Ascending aorta (tissue), 2 donors: ENCODE measurements at places on chromosomes 1 and 21.

DNA sequence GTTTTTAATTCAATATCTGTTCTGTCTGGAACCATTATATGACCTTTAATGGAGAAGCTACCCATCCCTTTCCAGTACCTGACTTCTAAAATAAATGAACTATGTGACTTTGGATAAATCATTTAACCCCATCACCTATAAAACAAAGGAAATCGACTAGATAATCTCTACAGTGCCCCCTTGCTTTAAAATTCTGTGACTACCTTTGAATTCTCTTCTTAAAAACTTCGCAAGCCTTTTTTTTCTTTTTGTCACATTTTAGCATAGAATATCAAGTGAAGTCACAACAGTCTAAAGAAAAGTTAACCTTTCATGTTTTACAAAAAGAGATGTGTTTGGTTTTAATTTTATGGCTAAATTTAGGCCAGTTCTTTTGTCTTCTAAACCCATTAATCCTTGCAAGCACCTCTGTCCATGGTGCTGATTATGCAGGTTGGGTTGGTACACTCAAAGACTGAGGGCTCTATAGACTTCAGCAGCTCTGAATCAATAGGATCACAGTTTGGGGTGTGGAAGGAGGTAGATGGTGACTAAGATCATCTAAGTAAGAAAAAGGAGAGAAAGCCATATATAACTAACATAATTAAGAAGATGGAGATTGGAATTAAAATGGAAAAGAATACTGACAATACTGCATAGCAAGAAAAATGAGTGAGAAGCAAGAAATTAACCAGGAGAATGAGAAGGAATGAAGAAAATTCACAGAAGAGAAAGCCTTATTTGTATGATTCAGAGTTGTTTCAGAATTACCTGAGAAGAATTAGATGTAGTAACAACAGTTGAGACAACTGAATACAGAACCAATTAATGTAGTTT is 59.2 kb downstream of the TBX15 start:
- H3K27ac ChIP-seq, result no peak overlapping the region
- no peaks in the 10 kb centered on the region for H3K4me1 ChIP-seq
- H3K4me3 ChIP-seq, result no peak overlapping the region
- H3K27me3 ChIP-seq, result no peaks in the 10 kb centered on the region

DNA sequence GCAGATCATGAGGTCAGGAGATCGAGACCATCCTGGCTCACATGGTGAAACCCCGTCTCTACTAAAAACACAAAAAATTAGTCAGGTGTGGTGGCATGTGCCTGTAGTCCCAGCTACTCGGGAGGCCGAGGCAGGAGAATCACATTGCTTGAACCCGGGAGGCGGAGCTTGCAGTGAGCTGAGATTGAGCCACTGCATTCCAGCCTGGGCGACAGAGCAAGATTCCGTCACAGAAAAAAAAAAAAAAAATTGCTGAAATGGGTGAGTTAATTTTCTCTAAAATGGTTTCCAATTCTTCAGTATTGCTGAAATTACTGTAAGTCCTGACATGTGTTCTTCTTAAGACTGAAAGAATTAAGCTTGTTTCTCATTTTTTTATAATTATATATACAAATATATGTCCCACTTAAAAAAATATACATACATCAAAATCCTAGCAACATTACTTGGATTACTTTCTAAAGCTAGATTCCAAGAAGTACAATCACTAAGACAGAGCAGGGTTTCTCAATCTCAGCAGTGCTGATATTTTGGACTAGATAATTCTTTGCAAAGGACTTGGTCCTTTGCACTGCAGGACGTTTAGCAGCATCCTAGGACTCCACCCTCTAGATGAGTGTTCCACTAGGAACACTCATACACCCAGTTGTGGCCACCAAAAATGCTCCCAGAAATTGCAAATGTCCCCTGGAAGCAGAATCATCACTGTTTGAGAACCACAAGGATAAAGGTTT is 24.8 kb downstream of the ZNHIT6 start:
- no peaks in the 10 kb centered on the region for H3K27me3 ChIP-seq
- no peaks in the 10 kb centered on the region for H3K4me1 ChIP-seq
- H3K36me3 ChIP-seq, result peaks cover 4% of the 10 kb centered on the region
- H3K27ac ChIP-seq, result no peak overlapping the region
- no peak for DNase-seq
- H3K4me3 ChIP-seq, result no peak overlapping the region

DNA sequence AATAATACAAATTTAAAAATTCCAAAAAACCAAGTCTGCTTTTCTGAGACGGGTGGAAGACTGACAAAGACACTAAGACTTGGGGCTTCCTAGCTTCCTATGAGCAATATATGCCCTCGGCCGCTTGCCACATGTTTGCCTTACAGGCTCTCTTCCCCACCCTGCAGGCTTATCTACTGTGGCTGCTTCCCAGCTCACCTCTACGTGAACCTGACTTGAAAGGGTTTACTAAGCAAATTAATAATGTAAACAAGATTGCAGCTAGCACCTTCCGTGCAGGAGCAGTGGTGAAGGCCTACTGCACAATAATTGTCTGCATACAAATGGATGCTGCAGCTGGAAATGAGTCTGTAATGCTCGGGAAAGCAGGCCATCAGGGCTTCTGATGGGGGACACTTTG is 152.9 kb upstream of the DAB1 start:
- H3K27ac ChIP-seq, result no peak overlapping the region
- no peaks in the 10 kb centered on the region for H3K4me1 ChIP-seq
- no peaks in the 10 kb centered on the region for H3K27me3 ChIP-seq
- no peak for DNase-seq

- no peaks in the 10 kb centered on the region for H3K27me3 ChIP-seq
- H3K4me1 ChIP-seq, result peaks cover 4% of the 10 kb centered on the region
- no peak overlapping the region for H3K4me3 ChIP-seq
- no peak overlapping the region for H3K27ac ChIP-seq
- H3K36me3 ChIP-seq, result no peaks in the 10 kb centered on the region
Observed at GRCh38 chr21:38699048-38699447, 106.7 kb upstream of the ETS2 start.

- H3K4me3 ChIP-seq, result peak overlapping the region; percentile 38
- DNase-seq, result no peak
Observed at GRCh38 chr1:220884109-220884980, 5.1 kb downstream of the HLX start.

DNA sequence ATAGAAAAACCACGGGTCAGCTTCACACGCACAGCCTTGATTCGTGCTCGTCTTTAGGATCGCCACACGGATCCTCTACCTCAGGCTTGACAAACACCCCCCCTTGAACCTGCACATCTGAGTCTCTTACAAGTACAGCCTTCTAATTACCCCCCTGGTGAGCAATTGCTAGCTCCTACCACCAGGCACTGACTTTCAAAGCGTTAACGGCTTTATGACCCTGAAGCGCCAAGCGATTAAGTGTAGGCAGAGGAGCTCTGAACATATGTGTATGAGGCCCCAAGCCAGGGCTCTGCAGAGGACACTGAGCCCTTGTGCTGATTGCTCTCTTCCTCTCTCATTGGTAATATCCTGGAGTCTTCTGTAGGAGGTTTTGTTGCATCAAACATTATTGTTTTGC is 55.7 kb upstream of the EPHA8 start:
- peaks cover 3% of the 10 kb centered on the region for H3K4me1 ChIP-seq
- no peaks in the 10 kb centered on the region for H3K27me3 ChIP-seq
- no peak overlapping the region for H3K4me3 ChIP-seq
- DNase-seq, result no peak

DNA sequence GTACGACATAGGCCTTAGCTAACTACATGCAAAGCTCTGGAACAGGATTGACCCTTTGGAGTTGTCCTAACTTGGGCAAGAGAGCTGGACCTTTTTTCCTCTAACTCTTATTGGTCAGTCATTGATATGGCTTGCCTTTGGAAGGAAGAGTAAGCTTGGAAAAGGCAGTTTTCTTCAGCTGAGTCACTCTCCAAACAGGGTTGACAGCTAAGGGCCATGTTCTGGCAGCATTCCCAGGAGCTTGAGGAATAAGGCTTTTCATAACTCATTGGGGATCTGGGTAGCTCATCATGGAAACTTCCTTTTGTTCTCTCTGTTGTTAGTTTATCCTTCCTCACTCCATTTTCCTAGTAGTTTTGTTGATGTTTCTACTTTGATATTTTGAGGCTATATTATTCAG is 14.5 kb upstream of the ERRFI1 start:
- H3K27me3 ChIP-seq, result no peaks in the 10 kb centered on the region
- peak overlapping the region; percentile 70 for H3K27ac ChIP-seq
- H3K4me3 ChIP-seq, result no peak overlapping the region
- peak; percentile 93 for DNase-seq
- H3K4me1 ChIP-seq, result peaks cover 1% of the 10 kb centered on the region
- H3K36me3 ChIP-seq, result no peaks in the 10 kb centered on the region

GRCh38 chr1:107457989-107458388 is 317.1 kb downstream of the NTNG1 start:
- no peaks in the 10 kb centered on the region for H3K27me3 ChIP-seq
- no peak for DNase-seq
- H3K27ac ChIP-seq, result no peak overlapping the region
- no peaks in the 10 kb centered on the region for H3K4me1 ChIP-seq
- no peaks in the 10 kb centered on the region for H3K36me3 ChIP-seq

DNA sequence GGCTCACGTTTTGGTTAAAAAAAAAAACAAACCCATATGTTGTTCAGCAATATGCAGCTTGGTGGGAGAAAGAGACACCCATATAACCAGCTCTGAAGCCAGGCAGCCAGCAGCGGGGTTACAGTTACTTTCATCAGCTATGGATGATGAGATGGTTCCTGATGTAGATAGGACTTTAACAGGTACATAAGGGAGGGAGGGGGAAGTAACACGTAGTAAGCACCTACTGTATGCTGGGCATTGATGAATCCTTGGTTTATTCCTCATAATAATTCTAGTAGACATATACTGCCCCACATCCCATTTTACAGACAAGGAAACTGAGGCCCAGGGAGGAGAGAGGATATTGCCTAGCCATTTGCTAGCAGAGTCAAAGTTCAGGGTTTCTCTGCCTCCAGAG is 2.0 kb downstream of the SLC1A7 start:
- H3K36me3 ChIP-seq, result no peaks in the 10 kb centered on the region
- H3K4me1 ChIP-seq, result no peaks in the 10 kb centered on the region
- no peak overlapping the region for H3K4me3 ChIP-seq
- no peaks in the 10 kb centered on the region for H3K27me3 ChIP-seq
- no peak for DNase-seq

GRCh38 chr1:186014370-186015037 is 280.3 kb downstream of the HMCN1 start:
- H3K27ac ChIP-seq, result no peak overlapping the region
- no peaks in the 10 kb centered on the region for H3K4me1 ChIP-seq
- H3K36me3 ChIP-seq, result peaks cover 16% of the 10 kb centered on the region
- H3K27me3 ChIP-seq, result no peaks in the 10 kb centered on the region

DNA sequence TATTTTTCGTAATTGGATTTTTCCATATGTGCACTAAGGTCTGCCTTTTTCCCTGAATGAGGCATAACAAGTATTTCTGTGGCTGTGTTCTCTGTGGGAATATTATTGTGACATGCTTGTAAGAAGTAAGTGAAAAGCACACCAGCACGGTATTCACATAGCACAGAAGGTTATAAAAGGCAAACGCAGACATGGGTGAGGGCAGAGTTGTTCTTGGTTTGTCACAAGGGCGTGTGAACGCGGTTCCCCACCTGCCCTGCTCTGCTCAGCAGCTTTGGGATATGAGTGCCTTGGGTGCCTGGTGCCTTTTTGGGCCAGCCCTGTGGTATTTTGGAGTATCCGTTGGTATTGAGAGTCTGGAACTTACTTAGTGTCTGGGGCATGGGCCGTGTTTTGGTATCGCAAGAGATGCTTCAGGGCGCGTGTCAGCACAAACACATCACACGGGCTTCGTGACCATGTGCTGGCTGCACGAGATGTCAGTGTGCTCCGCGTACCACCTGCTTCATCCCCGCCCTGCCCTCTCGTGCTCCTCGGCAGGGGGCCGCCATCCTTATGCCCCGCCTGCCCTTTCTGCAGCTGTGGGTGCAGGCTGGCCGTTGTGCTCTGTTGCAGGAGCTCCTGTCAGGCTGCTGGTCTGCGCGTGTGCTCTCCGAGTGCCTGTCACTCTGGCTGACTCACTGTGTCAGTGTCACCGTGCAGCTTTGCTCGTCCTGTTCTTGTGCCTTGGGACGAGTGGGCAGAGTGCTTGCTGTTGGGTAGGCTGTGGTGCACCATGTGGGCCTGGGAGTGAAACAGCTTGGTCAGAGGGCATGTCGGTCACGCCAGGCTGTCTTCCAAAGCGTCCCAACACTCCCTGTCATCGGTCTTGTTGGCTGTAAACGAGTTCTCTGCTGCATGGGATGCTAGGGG is 15.0 kb downstream of the SKI start:
- H3K36me3 ChIP-seq, result no peaks in the 10 kb centered on the region
- no peak overlapping the region for H3K4me3 ChIP-seq
- peak overlapping the region; percentile 85 for H3K27ac ChIP-seq
- H3K4me1 ChIP-seq, result peaks cover 81% of the 10 kb centered on the region

GRCh38 chr1:12159816-12160215 is 7.0 kb upstream of the TNFRSF1B start:
- DNase-seq, result no peak
- no peak overlapping the region for H3K4me3 ChIP-seq
- H3K4me1 ChIP-seq, result peaks cover 12% of the 10 kb centered on the region

GRCh38 chr1:193905288-193906085 is 719.1 kb upstream of the B3GALT2 start:
- H3K36me3 ChIP-seq, result no peaks in the 10 kb centered on the region
- no peak for DNase-seq
- H3K4me1 ChIP-seq, result no peaks in the 10 kb centered on the region
- no peak overlapping the region for H3K4me3 ChIP-seq
- H3K27ac ChIP-seq, result no peak overlapping the region

DNA sequence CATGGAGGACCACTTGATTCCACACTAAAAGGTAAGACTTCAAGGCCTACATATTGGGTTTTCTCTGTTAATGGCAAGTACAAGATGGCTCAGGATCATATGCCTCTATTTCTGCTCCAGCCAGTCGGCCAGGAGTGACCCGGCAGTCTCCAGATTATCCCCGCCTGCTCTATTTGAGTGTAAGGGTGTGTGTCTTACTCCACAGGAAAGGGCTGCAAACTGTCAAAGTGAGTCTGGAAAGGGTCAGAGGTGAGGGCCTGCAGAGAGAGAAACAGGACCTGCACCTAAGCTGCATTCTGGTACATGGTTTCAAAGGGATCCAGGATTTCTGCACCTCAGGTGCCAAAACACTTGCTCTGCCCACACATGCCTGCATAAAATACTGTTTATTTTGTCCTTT is 9.2 kb downstream of the ZNF692 start:
- peak; percentile 38 for DNase-seq
- no peak overlapping the region for H3K27ac ChIP-seq
- no peaks in the 10 kb centered on the region for H3K27me3 ChIP-seq

- no peaks in the 10 kb centered on the region for H3K36me3 ChIP-seq
- no peaks in the 10 kb centered on the region for H3K27me3 ChIP-seq
- no peak overlapping the region for H3K4me3 ChIP-seq
- H3K27ac ChIP-seq, result no peak overlapping the region
- no peak for DNase-seq
Observed at GRCh38 chr1:205324781-205325180, 3.2 kb upstream of the NUAK2 start.

GRCh38 chr1:2468041-2468472 is 8.0 kb upstream of the PLCH2 start:
- no peaks in the 10 kb centered on the region for H3K4me1 ChIP-seq
- H3K4me3 ChIP-seq, result no peak overlapping the region
- DNase-seq, result no peak
